ENCODE measurements at places on chromosomes 7 and 10.

DNA sequence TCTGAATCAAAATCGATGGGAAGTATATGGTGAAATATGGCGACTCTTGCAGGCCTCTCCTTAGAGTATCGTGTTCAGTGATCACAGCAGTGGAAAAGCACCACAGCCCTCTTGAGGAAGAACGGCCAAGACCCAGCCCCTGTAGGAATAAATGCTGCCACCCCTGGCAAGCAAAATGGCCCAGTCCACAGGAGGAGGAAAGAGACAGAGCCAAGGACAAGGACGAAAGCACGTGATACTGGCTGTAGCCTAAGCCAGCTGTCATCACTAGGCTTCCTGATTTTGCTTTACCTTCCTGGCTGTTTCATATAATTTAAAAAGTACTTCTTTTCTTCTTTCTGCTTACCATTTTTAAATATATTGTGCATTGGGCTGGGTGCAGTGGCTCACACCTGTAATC, 395.0 kb upstream of the SHH start:
- DNase-seq: no peak

- no peak for DNase-seq
Measured at GRCh38 chr7:55325371-55325792, 39.8 kb upstream of the LANCL2 start.

GRCh38 chr7:45682836-45683555, 108.8 kb downstream of the ADCY1 start:
- DNase-seq: no peak

- no peak for DNase-seq
Measured at GRCh38 chr10:33808475-33808874, 474.0 kb upstream of the NRP1 start.

GRCh38 chr7:25521236-25521635, 292.9 kb upstream of the NPVF start:
- DNase-seq: no peak

GRCh38 chr10:27192284-27192683, 37.1 kb downstream of the MASTL start:
- no peak for DNase-seq

DNA sequence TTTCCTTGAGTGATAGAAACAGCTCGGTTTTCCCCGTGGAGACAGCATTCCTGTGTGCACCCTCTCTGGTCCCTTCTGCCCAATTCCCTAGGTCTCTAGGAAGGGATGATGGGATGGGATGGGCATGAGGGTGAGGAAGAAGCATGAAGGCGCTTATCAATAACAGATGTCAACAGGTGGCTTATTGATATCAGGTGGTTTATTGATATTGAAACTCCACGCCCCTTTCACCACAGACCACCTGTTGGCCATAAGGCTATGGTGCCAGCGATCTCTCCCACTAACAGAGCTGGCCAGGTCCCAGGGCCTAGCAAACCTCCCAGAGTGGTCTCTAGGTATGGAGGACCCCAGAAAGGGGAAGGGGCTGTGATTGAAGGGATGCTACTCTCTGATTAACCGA, 7.9 kb downstream of the MOSPD3 start:
- no peak for DNase-seq
